ENCODE measurements at places on chromosomes 11 and 22.

DNA sequence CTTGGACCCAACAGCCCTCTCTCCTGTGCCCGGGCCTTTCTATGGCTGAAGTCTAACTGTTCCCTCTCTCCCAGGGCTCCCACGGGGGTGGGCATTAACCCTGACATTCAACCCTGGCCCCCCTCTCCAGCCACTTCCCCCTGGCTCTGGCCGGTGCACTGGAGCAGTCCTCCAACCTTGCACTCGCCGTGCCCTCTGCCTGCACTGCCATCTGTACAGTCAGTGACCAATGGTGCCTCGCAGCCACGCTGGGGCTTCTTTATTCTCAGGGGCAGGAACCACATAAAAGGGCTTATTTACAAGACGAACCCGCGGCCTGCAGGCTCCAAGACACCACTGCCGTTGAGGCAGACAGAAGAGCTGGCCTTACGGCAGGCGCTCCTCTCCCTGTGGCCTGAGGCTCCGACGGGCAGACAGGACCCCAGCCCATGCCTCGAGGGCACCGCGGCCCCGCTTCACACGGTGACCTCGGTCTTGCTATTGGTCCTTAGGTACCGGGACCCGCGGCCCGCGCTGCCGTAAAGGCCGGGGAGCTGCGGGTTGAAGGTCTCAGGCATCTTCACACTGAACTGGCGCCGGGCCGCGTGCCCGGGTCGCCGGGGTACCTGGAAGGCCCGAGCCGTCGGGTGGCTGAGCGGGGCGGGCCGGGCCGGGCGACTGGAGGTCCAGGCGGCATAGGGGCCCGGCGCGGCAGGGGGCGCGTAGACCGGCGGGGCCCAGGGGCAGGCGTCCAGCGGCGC, 5.4 kb downstream of the SHISA8 start:
- DNase-seq: no peak

DNA sequence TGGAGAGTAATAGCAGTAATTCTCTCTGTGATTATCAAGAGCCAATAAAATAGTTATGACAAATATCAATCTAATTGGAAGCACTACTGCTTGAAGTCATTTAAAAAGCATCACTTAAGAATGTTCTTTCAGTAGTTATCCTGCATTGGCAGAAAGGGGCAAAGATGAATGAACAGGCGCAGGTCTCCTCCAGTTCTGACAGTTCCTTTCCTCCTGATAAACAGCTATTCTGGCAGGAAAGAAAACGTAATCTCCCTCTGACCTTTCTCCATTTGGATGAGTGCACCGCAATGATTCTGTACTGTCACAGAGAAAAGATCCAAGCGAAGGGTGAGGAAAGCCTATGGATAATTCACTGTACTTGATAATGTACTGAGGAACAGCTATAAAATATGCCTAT, 521.5 kb downstream of the LRRC4C start:
- no peak for DNase-seq

GRCh38 chr22:39967103-39967829, 7.1 kb downstream of the TMA7B start:
- no peak for DNase-seq

DNA sequence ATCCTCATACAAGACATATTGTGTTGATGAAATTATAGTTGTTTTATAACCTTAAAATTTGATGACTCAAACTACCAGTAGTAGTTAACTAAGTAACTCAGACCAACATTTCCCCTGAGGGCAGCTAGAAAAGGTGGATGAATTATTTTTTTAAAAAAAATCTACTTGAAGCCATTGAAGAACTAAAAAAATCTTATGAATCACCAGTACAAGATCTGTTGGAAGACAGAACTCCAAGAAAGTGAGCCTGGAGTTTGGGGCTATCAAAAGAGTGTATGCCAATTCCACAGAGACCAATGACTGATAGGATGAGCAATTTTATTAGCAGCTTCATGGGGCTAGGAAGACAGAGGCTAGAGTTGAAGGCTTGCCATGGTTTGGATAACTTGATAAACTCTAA, 72.4 kb downstream of the CYP2R1 start:
- DNase-seq: no peak

DNA sequence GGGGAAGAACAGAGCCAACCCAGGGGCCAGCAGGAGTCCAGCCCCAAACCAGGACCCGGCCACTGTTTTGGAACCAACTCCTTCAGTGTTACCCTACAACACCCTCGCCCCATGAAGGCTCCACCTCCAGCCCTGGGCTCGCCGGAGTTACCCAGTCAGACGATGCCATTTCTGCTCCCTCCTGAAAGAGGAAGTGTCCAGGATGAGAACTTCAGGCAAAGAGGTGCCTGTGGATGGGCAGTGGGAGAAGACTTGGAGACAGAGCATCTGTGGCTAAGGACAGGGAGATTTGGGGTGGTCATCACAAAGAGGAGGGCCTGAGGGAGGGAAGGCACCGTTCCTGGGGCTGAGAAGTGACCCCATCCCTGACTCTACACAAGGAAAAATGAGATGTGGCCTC, 14.0 kb downstream of the APOBEC3B start:
- no peak for DNase-seq

DNA sequence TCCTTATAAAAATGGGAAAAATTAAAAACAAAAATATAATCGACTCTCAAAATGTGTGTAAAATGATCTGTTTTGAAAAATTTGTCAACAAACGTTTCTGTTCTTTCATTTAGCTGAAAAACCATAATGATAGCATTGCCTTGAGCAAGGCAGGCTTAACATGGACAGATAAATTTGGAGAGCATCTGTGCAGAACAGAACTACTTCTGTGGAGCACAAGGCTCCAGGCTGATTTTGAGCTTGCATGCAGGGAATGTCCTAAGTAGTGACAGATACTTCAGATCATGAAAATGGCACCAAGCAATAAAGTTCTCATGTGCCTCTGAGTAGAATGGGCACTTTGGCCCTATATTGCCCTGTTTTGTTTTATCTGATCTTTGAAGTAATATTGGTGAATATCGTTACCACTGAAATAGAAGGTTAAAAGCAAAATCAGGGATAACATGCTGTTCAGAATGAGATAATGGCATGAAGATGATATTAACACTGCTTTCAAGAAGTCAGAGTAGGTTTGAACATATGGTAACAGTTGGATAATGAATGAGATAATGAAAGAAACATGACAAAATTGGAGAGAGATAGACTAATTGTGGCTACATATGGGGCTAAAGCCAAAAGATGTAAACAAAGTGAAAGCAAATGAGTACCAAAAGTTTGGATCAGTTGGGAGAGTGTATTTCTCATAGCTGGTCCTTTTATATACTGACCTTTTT, 730.5 kb upstream of the CCDC179 start:
- DNase-seq: no peak

DNA sequence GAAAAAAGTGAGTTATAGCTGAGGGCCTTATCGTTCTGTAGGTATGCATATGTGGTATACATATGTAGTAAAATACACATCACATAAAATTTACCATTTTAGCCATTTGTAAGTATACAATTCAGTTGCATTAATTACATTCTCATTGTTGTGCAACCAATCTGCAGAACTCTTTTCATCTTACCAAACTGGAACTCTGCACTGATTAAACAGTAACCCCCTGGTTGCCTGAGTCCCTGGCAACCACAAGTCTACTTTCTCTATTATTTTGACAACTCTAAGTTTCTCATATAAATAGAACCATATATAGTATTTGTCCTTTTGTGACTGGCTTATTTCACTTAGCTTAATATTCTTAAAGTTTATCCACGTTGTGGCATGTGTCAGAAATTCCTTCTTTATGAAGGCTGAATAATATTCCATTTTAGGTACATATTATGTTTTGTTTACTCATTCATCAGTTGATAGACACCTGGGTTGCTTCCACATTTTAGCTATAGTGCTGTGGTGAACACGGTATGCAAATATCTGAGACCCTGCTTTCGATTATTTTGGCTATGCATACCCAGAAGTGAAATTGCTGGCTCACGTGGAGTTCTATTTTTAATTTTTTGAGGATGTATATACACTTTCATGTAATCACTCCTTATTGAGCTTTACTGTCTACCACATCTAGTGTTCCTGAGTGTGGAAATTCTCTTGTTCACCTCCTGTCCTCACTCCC, 1.6 kb upstream of the DDX10 start:
- no peak for DNase-seq

DNA sequence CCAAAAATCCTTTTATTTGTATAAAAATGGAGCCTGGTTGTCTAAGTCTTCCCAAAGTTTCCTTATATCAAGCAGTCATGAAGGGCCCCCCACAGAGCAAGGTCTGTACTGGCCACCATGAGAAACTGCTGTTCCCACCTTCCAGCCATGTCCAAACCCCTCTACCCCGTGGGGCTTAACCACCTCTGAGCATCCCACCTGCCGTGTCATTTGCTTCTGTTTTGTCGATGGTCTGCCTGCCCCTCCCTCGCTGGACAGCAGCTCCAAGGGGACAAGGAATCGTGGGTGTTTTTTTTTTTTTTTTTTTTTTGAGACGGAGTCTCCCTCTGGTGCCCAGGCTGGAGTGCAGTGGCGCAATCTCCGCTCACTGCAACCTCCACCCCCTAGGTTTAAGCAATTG, 11.1 kb upstream of the ANO1 start:
- DNase-seq: no peak

GRCh38 chr11:132336781-132337535, 966.5 kb downstream of the NTM start:
- DNase-seq: no peak

DNA sequence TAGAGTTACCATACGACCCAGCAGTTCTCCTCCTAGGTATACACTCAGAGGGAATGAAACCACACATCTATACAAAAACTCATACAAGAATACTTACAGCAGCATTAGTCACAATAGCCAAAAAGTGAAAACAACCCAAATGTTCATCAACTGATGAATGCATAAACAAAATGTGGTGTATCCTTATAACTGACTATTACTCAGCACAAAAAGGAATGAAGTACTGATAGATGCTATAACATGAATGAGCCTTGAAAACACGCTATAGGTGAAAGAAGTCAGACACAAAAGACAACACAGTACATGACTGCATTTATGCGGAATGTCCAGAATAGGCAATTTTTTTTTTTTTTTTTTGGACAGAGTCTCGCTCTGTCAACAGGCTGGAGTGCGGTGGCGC, 23.1 kb downstream of the NCAPD3 start:
- no peak for DNase-seq

DNA sequence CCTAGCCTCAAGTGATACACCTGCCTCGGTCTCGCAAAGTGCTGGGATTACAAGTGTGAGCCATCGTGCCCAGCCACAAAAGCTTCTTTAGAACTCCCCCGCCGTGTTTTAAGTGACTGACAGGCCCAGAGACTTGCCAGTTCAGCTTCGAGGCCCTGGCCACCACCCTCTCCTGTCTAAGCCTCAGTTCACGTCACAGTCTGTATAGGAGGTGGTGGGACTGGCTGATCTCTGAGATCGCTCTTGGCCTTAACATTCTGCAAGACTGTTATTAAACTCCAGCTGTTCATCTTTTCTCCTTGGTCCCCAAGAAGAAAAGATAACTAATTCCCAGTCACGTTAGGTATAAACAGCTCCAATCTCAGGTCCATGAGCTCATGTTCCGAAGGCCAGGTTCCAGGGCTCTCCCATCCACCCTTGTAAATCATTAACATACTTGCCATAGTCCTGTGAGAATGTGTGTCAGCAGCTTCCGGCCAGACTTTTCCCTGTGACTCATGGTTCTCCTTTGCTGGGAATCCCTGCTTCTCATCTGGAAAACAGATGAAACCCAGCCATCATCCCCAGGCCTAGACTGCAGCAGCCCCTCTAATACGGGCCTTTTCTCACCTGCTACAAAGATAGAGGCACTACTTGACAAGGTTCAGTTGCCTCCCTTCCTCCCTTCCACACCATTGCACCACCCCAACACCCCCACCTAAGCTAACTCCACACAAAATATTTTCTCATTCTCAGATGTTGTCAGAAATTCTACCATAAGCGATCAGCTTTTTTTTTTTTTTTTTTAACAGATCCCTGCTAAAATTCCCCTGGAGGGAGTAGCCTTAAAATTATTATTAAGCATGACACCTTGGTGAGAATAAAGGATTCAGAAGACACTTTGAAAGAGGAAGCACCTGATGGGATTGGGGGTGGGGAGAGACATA, 5.6 kb upstream of the KIAA0930 start:
- no peak for DNase-seq

GRCh38 chr11:79179087-79179486, 261.7 kb downstream of the TENM4 start:
- DNase-seq: no peak

- no peak for DNase-seq
These were observed 797 bp downstream of the THY1 start for GRCh38 chr11:119421941-119422808.

DNA sequence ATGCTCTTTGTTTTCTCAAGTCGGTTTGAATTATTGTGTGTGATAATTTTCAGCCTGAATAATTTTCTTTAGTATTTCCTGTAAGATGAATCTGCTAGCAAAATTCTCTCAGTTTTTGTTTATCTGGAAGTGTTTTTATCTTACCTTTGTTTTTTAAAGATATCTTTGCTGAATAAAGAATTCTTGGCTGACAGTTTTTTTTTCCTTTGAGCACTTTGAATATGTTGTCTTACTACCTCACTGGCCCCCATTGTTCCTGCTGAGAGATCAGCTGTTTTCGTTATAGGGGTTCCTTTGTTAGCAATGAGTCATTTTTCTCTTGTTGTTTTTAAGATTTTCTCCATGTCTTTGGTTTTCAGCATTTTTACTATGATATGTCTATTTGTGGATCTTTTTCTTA, 63.0 kb downstream of the HORMAD2 start:
- no peak for DNase-seq

GRCh38 chr11:69704508-69705253, 859 bp upstream of the FGF19 start:
- peak; percentile 88 for DNase-seq

- no peak for DNase-seq
These were observed 8.4 kb downstream of the APLNR start for GRCh38 chr11:57228600-57228999.

- no peak for DNase-seq
These were observed 10.2 kb upstream of the CBX6 start for GRCh38 chr22:38881997-38882879.

- no peak for DNase-seq
These were observed 44.9 kb downstream of the GRAMD1B start for GRCh38 chr11:123474994-123475393.

- DNase-seq: no peak
These were observed 37.3 kb downstream of the PHF21B start for GRCh38 chr22:44972363-44973083.

DNA sequence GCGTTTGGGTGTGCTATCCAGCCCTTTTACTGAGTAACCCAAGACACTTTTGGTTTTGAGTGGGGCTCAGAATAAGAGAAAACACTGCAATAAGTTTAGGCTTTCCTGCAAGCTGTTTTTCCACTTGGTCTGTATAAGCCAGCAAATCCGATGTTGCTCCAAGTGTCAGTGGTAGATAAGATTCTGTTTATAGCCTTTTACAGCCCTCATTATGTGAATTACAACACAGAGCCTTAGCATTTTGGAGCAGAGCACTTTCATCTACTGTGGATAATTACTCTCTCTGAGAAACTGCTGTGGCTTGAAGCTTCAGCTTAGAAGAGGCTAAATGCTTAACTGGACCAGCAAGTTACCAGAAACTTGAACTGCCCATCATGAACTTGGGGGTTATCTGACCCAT, 601.1 kb downstream of the JRKL start:
- no peak for DNase-seq

- DNase-seq: peak; percentile 55
These were observed 1.0 kb downstream of the CCDC85B start for GRCh38 chr11:65891219-65892136.

GRCh38 chr11:126701520-126701897, 299.1 kb downstream of the KIRREL3 start:
- DNase-seq: no peak
